ENCODE measurements at places on chromosomes 6 and 20. TPM values are rescaled to one million over a fixed set of nuclear protein-coding genes. Genes with fewer than 3 reads are reported as not detected.

Gene LBP
- 0.30 TPM for total RNA-seq

Gene HLA-A
- 96.6 TPM for total RNA-seq

Gene MMP24OS
- 15.7 TPM for total RNA-seq

Gene LRRC73
- 0.20 TPM for total RNA-seq

Gene SMIM13
- total RNA-seq: 13.2 TPM

GRCh38 chr6:47690214-47690613 is 8.2 kb upstream of the ADGRF4 start:
- DNase-seq: no peak

DNA sequence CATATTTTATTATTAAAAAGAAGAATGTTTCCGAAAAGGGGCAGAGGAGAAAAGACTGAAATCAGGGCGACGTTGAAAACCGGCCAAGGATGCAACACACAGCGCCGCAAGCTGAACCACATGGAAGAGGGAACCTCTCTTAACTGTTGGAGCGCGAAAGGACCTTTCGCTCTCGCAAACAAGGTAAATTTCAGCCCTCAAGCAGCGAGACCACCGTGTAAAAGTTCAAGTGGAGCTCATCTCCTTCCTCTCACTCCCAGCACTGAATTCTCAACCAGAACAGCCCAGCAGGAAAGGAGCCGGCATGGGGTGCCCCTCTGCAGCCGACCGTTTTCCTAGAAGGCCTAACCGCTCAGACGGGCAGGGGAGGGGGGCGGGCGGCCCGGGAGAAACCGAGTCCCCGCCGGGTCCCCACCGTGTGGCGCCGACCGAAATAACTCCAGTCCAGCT is 621 bp downstream of the GPR63 start:
- no peak for DNase-seq

GRCh38 chr20:38114353-38114791 is 50.7 kb downstream of the TGM2 start:
- DNase-seq: no peak

DNA sequence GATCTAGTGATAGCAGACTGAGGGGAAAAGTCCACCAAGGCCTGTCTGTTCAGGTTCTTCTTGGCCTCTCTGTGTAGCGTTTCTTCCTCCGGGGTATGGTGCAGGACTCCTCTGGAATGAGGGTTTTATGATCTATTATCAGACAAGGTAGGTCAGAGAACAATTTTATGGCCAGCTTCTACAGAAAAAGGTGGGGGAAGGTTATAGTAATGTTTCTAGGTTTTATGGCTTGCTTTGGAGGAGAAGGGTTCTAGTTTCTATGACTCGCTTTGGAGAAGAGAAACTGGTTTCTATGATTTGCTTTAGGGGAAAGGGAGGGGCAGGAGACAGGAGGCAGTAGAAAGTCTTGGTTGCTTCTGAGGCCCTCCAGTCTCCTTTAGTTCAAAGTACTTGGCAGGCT is 144.8 kb upstream of the LAMA2 start:
- no peak for DNase-seq

DNA sequence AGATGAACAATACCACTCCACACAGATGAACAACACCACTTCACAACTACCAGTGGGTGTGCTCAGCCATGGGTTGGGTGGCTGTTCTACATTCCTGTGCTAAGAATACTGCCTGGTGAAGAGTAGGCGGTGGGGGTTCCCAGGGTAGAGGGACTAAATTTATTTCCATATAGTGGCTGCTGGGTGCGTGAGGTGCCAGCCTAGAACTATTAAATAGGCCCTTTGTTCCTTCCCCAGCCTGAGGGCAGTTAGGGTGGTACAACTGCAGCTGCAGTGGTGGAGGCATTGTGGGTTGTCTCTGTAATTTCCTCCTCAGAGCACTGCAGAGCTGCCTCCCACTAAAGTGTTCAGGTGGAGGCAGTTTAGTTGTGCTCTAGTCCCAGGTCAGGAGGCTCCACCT is 618.4 kb downstream of the MMUT start:
- no peak for DNase-seq

GRCh38 chr6:112935402-112936078 is 588.4 kb downstream of the RFPL4B start:
- no peak for DNase-seq

Data from skin of body (tissue), 3 donors.